ENCODE measurements at places on chromosomes 1 and 21.

GRCh38 chr1:186456729-186457255 is 4.1 kb downstream of the PDC start:
- DNase-seq = no peak

DNA sequence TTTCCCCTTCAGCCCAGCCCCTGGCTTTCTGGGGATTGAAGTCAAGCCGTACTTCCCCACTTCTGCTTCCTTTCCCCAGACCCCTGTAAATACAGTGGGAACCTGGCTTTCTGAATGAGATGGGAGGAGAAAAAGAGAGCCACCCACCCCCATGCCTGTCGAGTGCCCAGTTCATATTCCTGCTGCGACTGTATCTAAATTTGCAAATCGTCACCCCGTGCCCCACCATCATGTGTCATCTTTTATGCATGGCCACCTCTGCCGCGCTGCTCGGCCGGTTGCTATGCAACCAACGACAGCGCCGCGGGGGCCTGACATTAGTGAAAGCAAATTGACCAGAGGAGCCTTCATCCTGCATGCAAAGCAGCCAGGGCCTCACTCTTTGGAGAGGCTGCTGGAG is 143.0 kb downstream of the ELAVL4 start:
- DNase-seq = no peak

- no peak for DNase-seq
Measured at GRCh38 chr1:52631759-52632331, 1.1 kb upstream of the SHISAL2A start.

DNA sequence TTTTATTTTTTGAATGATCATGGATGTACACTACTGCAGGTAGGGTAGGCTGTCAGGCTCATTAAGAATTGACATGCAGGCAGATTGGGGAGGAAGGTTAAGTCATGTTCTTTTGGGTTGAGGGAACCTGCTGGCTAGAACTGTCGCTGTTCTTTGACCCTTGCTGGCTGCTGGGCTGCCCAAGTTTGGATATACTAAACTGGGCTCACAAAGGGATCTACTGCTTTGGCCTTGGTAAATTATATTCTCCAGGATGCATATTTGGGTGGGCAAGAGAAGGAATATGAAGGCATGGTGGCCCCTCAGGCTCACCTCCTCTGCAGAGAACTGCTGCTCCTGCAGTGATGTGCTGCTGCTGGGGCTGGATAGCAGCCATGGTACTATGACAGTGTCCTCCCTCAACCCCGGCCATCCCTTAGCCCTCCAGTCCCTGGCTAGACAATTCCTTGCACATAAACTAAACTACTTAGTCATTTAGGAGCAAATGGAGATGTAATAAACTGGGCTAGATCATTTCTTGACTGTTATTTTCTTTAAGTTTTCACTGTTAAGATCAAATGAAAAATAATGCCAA is 6.1 kb downstream of the ATP1A1 start:
- no peak for DNase-seq

DNA sequence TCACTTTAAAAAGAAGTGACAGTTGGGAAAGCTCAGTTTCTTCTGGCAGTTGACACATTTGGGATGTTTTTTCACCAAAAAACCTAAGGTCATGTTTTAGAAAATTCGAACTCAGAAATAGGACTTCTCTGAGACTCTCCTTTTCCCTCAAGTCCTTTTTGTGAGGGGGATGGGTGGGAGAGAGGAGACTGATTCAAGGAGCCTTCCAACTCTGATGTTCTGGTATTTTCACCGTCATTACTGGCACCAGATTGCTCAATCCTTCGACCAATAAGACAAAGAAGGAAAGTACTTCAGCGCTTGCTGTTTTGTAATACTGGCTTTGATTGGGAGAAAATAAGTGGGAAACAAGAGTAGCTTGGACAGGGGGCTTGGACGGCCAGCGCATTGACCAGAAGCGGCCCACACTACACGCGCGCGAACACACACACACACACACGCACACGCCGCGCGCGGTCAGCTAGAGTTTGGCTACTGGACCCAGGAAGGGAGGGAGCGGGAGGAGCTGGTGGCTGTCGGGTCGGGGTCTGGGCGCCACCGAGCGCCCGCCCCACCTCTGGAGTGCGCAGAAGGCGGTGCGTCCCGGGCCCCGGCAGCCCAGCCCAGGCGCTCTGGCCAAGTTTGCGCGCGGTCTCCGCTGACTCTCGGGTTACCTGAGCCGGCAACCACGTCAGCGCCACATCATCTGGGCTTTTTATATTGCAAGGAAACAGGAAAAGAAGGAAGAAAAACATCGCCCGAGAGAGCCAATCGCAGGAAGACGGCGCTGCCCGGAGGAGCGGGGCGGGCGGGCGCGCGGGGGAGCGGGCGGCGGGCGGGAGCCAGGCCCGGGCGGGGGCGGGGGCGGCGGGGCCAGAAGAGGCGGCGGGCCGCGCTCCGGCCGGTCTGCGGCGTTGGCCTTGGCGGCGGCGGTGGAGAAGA is at the start of gene KCNK1:
KCNK1 (plus strand) TSS at position 855 of the 921 bp plus-strand sequence; CDS start at position 921, 66 bp downstream.
- DNase-seq = no peak

- no peak for DNase-seq
Measured at GRCh38 chr1:200753650-200754198, 15.0 kb downstream of the CAMSAP2 start.

DNA sequence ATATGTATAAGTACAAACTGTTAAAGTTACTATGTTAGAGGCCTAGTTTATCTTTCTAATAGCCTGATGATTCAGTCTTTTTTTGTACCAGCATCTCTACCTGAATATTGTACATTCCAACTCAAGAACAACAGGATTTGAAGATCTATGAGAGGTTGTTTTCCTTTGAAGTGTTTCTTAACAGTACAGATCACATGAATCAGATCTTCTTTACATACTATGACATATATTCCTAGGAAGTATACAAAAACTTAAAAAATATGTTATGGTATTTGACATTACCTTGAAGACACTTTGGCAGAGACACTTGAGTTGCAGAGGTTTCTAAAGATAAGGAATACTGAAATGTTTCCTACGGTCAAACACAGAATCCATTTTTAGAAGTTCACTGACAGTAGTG is 1280.9 kb downstream of the KCNT2 start:
- DNase-seq = no peak

DNA sequence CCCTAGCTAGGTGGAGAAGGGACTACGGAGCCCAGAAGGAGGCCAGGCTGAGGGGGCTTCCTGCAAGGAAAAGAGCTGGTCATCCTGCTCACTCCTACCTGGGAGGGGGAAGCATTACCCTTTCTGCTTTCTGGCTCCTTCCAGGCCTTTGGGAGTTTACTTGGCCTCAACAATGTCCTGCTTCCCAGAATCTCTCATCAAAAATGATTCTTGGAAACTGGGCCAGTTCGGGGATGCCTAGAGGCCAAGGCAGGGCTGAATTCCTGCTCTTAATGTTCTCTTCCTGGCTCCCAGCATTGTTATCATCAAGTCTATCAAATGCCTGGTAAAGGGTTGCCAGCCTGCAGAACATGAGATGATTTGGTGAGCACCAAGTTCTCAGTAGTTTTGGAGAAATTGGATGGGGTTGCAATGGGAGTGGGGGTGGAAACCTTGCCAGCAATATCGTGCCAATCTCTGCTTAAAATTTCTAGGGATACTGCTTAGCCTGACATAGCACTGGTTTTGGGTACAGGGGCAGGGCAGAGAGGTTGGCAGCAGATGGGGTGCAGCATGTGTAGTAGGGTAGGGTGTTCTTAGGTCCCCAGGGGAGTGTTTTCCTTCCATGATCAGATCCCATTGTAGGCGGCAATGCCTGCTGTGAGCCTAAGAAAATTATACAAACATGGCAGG is 7.7 kb upstream of the PAFAH2 start:
- no peak for DNase-seq

DNA sequence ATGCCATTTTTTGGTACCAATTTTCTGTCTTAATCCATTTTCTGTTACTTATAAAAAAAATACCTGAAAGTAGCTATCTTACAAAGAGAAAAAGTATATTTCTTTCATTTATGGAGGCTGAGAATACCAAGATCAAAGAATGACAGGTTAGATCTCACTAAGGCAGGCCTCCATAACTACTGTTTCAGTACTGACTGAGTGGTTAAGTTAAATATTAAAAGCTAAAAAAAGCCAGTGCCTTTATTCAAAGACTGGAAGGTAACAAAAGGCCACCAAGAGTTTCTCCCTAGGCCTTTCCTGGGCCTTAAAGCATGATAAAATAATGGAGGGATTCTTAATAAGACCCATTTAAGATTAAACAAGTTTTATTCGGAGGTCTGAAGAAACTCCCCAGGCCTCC is 687.7 kb upstream of the ADGRL4 start:
- no peak for DNase-seq
